ENCODE measurements at places on chromosomes 1 and 21. TPM values are rescaled to one million over a fixed set of nuclear protein-coding genes. Genes with fewer than 3 reads are reported as not detected.
A peak's percentile ranks its signal among the peaks of the same experiment; 100 is the strongest.

Gene GNG12
- 91.4 TPM for total RNA-seq

Gene NTMT2
- total RNA-seq, result not detected

Gene S100A4
- 219 TPM for total RNA-seq

Gene TMEM52
- 6.0 TPM for total RNA-seq

Gene ERICH3
- not detected for total RNA-seq

Gene TNFRSF4
- 0.42 TPM for total RNA-seq

Gene OR2L5
- not detected for total RNA-seq

Gene SPOCD1
- 3.2 TPM for total RNA-seq

Gene ITLN2
- total RNA-seq, result not detected

Gene CRNN
- total RNA-seq, result 7.2 TPM

GRCh38 chr1:187527346-187527745 lies 698.6 kb downstream of the PLA2G4A start:
- no peak for DNase-seq

DNA sequence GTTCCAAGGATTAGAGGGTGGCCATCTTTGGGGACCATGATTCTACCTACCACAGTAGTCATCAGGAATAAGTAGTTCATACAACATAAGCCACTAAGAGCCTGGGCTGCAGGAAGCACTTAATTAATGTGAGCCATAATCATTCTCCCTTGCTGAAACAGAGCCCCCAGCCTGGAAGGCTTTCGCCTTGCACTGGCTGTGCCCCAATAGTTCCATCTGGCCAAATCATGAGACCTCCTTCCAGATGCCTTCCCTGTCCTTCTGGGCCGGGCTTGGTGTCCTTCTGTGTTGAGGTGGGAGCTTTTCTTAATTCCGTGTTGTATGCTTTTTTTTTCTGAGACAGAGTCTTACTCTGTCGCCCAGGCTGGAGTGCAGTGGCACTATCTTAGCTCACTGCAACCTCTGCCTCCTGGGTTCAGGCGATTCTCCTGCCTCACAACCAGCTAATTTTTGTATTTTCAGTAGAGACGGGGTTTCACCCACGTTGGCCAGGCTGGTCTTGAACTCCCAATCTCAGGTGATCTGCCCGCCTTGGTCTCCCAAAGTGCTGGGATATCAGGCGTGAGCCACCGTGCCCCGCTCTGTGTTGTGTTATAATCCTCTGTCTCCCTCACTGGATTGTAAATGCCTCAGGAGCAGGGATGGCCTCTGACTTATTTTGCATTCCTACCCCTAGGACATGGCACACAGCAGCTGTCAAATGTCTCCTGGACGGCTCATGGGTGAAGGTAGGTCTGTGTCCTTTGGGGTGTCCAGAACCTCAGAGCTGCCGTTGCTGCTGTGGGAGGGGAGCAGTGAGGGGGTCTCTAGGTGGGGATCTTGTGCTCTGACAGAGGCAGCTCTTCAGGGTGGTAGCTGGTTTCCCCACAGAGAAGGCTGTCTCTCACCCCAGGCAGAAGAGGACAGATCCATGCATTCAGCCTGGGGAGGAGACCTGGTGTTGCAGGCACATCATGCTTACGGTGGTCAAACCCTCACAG lies 10.1 kb downstream of the GNG4 start:
- no peak for DNase-seq

DNA sequence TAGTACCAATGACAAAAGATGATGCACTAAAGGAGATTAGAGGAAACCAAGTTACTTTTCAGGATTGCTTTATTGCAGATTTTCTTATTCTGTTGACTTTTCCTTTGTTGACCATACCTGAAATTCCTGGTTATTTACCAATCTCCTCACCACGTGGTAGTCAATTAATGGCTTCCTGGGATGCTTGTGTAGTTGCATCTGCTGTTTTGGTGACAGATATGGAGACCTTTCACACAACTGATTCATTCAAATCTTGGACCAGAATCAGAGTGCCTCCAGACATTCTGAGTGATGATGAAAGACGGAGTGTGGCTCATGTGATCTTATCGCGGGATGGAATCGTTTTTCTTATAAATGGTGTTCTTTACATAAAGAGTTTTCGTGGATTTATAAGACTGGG lies 91.3 kb downstream of the CATSPERE start:
- no peak for DNase-seq

GRCh38 chr1:161266202-161266601 lies 7.7 kb downstream of the PCP4L1 start:
- DNase-seq, result no peak

GRCh38 chr1:91120936-91121335 lies 99.1 kb upstream of the ZNF644 start:
- no peak for DNase-seq

DNA sequence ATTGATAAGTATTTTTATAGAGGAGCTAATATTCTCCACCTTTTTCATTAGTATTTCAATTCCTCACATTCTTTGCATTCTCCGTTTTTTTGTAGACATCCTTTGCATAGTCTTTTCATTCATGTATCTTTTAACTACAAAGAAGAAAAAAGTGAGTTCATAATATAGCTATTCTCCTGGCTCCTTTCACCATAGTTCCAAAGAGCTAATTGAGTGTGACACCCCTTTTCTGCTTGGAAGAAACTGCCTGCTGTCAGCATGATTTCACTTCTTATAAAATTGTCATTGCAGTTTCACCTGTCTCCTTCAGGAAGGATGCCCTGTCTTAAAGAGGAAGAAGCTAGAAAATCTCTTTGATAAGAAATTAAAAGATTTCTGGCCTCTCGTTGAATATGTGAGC lies 991.1 kb downstream of the KCNT2 start:
- DNase-seq, result no peak

DNA sequence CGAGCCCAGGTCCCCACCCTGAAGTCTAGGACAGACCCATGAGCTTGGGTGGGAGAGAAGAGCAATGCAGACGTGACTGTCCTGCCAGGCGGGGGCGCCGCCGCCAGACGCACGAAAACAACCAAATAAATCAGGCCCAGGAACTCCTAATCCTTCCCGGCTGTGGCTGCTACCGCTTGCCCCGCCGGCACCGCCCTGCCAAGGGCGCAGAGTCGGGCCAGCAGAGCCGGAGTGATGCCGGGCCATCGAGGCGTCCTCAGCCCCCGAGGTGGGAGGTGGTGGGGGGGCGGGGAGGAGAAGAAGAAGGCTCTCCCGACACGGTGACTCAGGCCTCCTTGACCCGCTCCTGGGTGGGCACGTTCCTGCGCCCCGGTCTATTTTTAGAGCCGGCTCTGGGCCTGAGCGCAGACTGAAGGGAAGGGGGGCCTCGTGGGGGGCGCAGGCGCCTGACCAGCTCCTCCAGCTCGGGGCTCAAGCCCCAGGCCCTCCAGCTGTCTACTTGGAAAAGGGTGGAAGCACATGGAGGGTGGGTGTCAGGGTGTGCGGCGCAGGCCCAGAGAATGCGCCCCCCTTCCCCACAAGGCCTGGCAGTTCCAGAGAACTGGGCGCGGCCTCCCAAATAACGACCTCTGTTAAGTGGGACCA lies 10.7 kb upstream of the COL16A1 start:
- DNase-seq, result peak; percentile 87

DNA sequence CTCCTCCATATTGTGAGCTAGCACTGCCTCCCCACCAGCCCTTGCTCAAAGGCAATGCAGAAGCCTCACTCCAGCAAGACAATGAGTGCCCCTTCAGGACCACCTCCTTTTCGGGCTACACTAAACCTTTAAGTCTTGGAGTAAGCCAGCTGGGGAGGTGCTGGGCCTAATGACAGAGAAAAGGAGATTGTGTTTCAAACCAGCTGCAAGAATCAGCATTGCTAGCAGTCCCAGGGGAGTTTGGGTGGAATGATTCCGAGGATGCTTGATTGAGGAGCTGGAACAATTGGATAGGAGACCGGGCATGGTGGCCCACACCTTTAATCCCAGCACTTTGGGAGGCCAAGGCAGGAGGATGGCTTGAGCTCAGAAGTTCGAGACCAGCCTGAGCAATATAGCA lies 54.1 kb upstream of the GPR37L1 start:
- no peak for DNase-seq

DNA sequence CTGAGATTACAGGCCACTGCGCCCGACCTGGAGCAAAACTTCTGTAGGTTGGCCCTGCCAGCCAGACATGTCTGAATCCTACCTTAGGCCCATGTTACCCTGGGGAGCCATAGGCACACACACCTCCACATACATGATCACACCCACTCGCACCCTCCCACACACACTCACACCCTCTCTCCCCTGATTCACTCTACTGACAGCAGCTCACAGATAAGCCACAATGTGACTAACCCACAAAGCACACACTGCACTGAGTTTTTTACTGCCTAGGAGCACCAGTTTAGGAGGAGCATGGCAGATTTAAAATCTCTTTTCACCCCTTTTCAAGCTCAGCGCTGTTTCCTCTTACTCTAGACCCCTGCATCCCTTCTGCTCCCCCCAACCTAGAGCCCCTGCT lies 41.7 kb downstream of the SLC30A1 start:
- DNase-seq, result no peak

DNA sequence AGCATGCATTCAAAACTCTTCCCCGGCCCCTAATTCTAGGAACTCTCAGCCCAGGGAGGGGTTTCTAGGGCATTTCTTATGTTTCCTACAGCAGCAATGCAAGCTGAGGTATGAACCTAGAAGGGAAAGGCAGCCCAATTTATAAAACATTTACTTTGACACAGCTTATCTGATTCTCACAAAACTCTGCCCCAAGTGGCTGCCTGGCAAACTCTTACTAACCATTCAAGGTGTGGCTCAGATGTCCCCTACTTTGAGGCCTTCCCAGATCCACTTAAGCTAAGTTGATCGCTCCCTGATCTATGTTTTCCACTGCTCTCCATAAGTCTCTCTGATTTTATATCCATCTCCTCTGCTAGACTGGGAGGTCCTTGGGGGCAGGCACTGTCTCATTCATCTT lies 35.4 kb downstream of the AK2 start:
- DNase-seq, result no peak

GRCh38 chr1:198682850-198683249 lies 44.0 kb downstream of the PTPRC start:
- DNase-seq, result no peak

- DNase-seq, result no peak
Observed at GRCh38 chr1:19332832-19333231, 20.7 kb downstream of the SLC66A1 start.

GRCh38 chr21:33266050-33266788 lies at the start of gene IL10RB:
IL10RB (plus strand) TSS chr21:33266367; CDS start chr21:33266466, 99 bp downstream.
- DNase-seq, result peak; percentile 84

GRCh38 chr1:39398278-39399021 lies 93.0 kb upstream of the BMP8A start:
- DNase-seq, result no peak

DNA sequence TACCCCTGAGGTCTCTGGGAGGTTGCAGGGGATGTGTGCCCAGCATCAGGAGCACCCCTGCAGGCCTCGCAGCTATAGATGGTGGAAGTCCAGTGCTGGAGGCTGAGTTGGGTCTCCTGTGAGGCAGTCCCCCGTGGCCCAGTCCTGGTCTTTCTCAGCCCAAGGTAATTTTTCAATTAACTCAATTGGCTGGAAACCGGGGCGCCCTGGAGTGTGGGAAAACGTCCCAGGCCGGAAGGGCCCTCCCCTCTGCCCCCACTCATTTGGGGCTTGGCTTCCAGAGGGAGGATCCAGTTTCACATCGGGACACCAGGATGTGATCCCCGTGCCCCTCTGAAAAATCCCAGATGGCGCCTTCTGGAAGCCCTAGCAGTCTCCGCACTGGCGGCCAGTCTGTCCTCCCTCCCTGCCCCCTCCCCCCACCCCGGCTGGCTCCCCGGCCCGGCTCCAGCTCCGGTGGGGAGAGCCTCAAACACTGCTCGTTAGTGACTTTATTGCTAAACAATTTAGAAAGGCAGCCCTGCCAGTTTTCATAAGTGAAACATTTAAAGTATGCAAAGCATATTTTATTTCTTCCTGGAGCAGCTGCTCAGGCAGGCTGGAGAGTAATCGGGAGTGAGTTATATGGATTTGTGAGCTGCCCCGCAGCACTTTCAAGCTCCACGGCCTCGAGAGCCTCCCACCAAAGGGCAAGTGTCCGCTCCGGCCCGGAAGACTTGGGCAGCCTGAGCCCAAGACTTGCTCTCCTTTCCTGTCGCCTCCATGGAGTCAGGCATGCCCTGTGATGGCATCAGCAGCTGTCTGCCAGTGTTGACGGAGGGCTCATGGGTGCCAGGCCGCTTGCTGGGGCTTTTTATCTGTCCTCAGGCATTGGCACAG lies 208.2 kb upstream of the TMEM51 start:
- DNase-seq, result no peak

DNA sequence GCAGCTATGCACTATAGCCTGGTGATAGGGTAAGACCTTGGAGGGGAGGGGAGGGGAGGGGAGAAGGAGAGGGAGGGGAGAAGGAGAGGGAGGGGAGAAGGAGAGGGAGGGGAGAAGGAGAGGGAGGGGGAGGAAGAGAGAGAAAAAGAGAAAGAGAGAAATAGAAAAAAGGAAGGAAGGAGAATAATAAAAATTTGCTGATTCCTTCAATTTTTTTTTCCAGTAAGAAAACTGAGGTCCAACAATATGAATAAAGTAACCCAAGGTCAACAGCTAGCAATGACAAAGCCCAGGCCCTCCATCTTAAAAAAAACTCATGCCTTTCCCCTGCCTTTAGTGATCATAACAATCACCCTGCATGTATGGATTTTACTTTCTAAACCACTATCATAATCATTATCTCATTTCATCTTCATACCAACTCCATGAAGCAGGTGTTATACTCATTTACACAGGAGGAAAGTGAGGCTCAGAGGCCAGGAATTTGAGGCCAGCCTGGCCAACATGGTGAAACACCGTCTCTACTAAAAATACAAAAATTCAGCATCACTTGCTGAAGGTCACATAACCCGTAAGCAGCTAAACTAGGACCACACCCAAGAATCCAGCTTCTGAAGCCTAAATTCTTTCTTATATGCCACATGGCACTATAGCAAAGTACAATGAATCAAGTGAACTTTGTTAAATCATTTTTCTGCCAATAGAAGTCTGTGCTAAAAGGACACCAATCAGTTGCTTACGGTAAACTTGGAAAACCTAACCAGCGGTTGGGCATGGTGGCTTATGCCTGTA lies 23.4 kb upstream of the BRDT start:
- peak; percentile 6 for DNase-seq

DNA sequence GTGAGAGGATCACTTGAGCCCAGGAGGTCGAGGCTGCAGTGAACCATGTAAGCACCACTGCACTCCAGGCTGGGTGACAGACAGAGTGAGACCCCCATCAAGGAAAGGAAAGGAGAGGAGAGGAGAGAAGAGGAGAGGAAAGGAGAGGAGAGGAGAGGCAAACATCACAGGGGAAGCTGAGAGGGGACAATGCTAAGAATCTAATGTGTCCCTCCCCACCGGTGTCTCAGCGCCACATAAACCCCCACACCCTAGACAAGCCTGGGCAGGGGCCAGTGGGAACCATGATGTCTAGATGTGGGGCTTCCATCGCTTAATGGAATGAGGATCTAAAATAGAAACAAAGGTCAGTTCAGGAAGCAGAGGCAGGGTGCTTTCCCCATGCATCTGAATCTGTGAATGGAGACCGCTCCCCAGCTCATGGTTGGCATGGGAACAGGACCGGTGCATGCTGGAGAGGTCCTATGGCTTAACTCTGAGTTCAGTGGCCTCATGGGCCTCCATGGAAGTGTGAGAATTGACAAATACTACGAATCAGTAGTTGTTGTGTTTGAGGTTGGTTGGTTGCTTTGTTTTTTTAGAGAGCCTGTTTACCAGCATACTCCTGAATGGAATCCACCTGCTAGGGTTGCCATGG lies 16.3 kb upstream of the LAPTM5 start:
- no peak for DNase-seq

Data from suprapubic skin (tissue), 4 donors.